ENCODE measurements at places on chromosomes 7 and 10. TPM values are rescaled to one million over a fixed set of nuclear protein-coding genes. Genes with fewer than 3 reads are reported as not detected.
A peak's percentile ranks its signal among the peaks of the same experiment; 100 is the strongest.

DNA sequence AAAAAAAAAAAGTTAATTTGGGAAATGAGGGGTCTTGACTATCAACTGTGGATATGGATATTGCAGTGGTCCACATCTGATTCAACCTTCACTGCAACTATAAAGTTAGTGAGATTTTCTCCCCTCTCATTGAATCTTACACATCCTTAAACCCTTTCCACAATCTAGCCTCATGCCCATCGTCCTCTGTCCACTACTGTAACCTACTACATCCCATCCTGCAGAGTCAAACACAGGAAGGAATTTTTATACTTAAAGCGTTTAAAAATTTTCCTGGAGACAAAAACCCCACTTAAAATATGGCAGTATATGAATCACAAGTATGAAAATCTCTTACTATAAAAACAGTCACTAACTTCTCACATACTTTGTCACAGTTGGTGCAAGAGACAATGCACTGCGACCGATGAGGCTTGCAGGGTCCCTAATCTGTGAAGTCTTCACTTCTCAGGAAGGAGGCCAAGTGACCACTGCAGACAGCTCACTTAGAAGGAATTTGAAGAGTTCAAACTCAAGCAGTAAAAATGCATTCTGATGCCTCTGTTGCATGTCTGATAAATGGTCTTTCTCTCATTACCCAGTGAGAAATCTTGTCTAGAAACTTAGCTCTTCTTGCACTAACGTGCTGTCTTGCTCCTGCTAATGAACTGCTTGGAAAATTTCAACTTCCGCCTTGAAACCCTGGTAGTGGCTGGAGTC lies 50.3 kb upstream of the ST8SIA6 start:
- DNase-seq: no peak

DNA sequence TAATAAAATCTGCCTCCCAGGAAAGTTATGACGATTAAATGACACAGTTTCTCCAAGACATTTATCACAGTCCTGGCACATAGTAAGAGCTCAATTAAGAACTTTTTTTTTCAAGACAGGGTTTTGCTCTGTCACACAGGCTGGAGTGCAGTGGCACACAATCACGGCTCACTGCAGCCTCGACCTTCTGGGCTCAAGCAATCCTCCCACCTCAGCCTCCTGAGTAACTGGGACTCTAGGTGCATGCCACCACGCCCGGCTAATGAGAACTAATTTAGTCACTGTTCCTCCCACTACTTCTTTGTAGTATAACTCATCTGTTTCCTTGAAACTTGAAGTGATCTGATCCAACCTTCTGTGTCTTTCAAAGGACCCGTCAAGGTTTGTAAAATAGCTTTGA lies 42.2 kb upstream of the MXI1 start:
- DNase-seq: peak; percentile 10

DNA sequence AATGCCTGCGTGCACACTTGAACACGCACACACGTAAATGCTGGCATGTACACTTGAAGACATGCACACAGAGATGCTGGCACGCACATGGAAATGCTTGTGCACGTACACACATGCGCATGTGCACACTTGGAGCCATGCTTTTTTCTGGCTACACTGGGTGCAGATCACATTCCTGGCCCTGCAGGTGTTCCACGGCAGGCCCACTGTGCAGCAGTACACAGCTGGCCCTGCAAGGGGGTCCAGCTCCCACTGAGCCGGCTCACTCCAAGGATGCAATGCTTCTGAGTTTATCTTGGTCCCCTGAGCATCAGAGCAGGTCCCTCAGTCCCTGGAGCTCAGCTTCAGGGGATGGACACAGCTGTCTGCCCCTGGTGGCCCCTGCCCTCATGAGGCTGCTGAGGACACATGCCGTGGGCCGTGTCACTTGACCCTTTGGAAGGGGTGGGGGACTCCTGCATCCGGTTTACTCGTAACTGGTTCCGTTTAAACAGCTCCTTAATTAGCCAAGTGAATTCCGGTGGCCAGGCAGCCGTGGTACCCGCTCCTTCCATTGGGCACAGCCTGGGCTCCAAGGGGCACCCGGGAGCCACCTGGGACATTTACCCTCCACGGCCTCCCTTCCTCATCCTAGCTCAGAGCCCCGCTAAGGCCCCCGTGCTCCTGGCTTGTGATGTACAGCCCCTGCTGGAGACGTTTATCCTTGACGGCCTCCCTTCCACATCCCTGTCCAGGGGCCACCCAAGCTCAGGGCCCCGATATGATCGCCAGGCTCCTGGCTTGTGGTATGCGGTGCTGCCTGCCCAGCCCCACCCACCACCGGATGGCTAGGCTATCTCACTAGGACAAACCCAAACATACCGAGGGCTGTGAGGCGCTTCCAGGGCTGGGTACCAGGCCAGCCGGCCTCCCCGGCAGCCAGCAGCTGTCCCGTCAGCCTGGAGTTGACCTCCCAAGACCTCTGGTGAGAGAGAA lies 39.5 kb upstream of the DPYSL4 start:
- no peak for DNase-seq

GRCh38 chr10:9535744-9536143 lies 1481.3 kb downstream of the GATA3 start:
- DNase-seq: no peak

The VCL gene
- 106 TPM for polyA plus RNA-seq

The SUPV3L1 gene
- 59.2 TPM for polyA plus RNA-seq

DNA sequence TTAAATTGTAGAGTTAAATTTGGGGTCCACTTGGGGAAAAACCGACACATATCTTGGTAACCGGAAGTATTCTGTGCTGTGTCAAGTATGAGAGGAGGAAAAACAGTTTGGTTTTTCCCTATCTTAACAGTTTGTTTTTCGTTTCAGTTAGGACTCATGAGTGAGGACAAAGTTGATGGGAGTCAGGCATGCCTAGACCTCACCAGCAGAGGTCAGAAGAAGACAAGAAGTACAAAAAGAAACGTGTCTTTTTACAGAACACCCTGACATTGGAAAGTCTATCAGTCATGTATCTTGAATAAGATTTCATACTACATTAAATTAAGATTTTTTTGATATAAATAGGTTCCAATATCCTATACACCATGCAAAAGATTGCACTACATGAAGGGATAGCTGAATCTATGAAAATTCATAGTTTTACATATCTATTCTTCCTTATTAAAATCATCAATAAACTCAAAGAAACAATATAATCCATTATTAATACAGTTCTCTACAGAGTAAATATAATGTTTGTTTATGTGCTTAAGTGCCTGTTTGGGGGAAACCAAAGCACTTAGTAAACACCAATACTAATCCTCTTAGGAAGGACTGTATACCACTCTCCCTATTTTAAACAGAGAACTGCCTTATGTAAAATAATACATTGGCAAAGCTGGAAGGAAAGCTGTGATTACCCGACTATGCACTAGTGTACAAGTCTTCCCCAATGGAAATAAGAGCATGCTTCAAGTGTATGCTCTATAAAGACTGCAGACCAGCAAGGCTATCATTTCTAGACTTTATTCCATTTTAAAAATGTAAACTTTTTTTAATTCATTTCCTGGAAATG lies 95.6 kb downstream of the USP6NL start:
- peak; percentile 73 for DNase-seq

GRCh38 chr7:143898810-143899209 lies 3.2 kb downstream of the TCAF1 start:
- DNase-seq: no peak

DNA sequence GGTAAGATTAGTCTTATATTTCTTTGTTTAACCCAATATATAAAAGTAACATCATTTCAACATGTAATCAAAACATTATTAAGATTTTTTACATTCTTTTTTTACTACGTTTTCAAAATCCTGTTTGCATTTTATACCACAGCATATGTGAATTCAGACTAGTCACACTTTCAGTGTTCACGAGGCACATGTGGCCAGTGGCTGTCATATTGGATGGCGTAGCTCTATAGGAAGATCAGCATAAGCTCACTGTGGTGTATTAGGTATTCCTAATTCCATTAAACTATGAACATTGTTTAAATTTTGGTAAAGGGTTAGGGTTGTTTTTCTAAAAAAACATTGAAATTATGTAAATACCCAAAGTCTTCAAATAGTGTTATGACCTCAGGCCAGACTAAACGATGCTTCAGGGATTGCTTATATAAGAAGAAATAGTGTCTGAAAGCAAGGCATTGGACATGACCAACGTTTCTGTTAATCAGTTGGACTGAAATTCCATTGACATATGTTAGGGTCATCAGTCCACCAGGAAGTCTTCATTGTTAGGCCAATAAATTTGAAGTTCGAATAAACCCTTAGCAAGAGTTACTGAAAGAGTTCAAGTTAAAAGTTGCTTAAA lies 97.0 kb downstream of the BICC1 start:
- no peak for DNase-seq
